Stomach (tissue), 19 donors: ENCODE measurements at places on chromosomes 16 and 17. TPM values are rescaled to one million over a fixed set of nuclear protein-coding genes. Genes with fewer than 3 reads are reported as not detected.

DNA sequence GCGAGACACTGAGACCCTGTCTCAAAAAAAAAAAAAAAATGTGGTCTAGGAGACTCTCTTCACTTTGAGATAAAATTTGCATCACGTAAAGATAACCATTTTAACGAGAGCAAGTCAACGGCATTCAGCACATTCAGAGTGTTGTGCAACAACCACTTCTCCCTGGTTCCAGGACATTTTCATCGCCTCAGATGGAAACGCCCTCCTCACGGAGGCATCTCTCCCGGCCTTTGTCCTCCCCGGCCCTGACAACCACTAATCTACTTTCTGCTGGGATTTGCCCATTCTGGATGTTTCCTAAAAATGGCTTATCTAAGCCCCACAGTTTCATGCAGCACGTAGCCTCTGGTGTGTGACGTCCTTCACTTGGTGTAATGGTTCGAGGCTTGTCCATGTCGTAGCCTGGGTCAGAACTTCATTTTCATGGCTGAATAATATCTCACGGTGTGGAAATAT lies 6.4 kb upstream of the NPRL3 start:
- no peak overlapping the region for H3K4me3 ChIP-seq
- H3K27ac ChIP-seq: no peak overlapping the region
- H3K27me3 ChIP-seq: peaks cover 32% of the 10 kb centered on the region

GRCh38 chr16:549544-550263 lies 10.5 kb upstream of the PRR35 start:
- no peak overlapping the region for H3K27ac ChIP-seq
- no peak overlapping the region for H3K4me3 ChIP-seq
- no peak for DNase-seq
- no peaks in the 10 kb centered on the region for H3K4me1 ChIP-seq
- no peaks in the 10 kb centered on the region for H3K27me3 ChIP-seq

- no peak overlapping the region for H3K4me3 ChIP-seq
- peak; percentile 33 for DNase-seq
- H3K4me1 ChIP-seq: no peaks in the 10 kb centered on the region
- H3K36me3 ChIP-seq: no peaks in the 10 kb centered on the region
Measured at GRCh38 chr16:78796221-78796866, 696.9 kb downstream of the WWOX start.

GRCh38 chr17:50618941-50619340 lies 15.7 kb upstream of the ABCC3 start:
- H3K27me3 ChIP-seq: no peaks in the 10 kb centered on the region
- no peaks in the 10 kb centered on the region for H3K36me3 ChIP-seq
- no peak for DNase-seq
- no peak overlapping the region for H3K4me3 ChIP-seq
- no peak overlapping the region for H3K27ac ChIP-seq

- H3K4me3 ChIP-seq: no peak overlapping the region
- no peaks in the 10 kb centered on the region for H3K27me3 ChIP-seq
- H3K27ac ChIP-seq: peak overlapping the region; percentile 64
Measured at GRCh38 chr16:53773150-53773846, 69.3 kb downstream of the FTO start.

Gene MARF1
- 57.1 TPM for total RNA-seq

- peaks cover 30% of the 10 kb centered on the region for H3K4me1 ChIP-seq
- no peak overlapping the region for H3K27ac ChIP-seq
- H3K4me3 ChIP-seq: no peak overlapping the region
- no peaks in the 10 kb centered on the region for H3K27me3 ChIP-seq
- H3K36me3 ChIP-seq: no peaks in the 10 kb centered on the region
- DNase-seq: no peak
Measured at GRCh38 chr17:39752241-39752881, 14.6 kb downstream of the GRB7 start.

DNA sequence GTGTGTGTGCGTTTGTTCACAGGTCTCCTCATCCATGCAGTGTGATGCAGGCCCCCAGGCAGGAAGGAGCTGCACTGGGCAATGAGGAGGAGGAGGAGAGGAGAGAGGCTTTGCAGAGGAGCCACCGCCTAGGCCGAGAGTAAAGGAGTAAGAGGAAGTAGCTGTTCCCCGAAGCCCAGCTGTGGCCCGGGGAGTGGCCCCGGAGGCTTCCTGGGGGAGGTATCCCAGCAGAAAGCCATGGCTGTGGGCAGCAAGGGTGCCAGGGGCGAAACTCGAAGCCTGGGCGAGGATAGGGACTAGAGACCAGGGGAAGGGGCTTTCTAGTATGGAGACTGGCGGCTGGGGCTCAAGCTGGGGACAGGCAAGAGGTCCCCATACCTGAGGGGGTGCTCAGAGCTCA lies 12.2 kb downstream of the C16orf95 start:
- DNase-seq: no peak
- H3K27me3 ChIP-seq: peaks cover 3% of the 10 kb centered on the region
- no peaks in the 10 kb centered on the region for H3K36me3 ChIP-seq
- H3K4me3 ChIP-seq: no peak overlapping the region

- H3K4me1 ChIP-seq: peaks cover 17% of the 10 kb centered on the region
- peak; percentile 0 for DNase-seq
- H3K4me3 ChIP-seq: no peak overlapping the region
- H3K27me3 ChIP-seq: no peaks in the 10 kb centered on the region
Measured at GRCh38 chr17:83186751-83187421, 107.5 kb downstream of the METRNL start.

Gene ZNF764
- 13.4 TPM for total RNA-seq

DNA sequence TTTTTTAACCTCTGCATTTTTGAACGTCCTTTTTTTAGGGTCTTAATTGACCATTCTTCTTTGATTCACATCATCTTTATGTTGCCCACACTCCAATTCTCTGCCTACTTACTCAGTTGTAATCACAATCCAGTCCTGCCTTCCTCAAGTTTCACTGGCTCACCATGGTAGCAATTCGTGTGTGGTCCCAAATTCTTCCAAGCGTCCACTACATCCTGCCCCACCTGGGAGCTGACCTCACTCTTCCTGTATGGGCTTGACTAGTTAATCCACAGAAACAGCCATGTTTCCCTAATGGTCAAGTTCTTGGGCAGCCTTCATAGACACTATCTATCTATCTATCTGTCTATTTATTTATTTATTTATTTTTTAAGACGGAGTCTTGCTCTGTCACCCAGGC lies 7.1 kb downstream of the TLCD2 start:
- H3K27ac ChIP-seq: no peak overlapping the region
- peaks cover 7% of the 10 kb centered on the region for H3K36me3 ChIP-seq
- no peaks in the 10 kb centered on the region for H3K27me3 ChIP-seq
- DNase-seq: no peak
- H3K4me1 ChIP-seq: no peaks in the 10 kb centered on the region
- no peak overlapping the region for H3K4me3 ChIP-seq

Gene CAMTA2
- total RNA-seq: 82.1 TPM

- H3K36me3 ChIP-seq: no peaks in the 10 kb centered on the region
- no peak overlapping the region for H3K4me3 ChIP-seq
- no peaks in the 10 kb centered on the region for H3K27me3 ChIP-seq
- H3K4me1 ChIP-seq: peaks cover 23% of the 10 kb centered on the region
- no peak for DNase-seq
Measured at GRCh38 chr16:10617662-10618420, 37.4 kb upstream of the EMP2 start.

DNA sequence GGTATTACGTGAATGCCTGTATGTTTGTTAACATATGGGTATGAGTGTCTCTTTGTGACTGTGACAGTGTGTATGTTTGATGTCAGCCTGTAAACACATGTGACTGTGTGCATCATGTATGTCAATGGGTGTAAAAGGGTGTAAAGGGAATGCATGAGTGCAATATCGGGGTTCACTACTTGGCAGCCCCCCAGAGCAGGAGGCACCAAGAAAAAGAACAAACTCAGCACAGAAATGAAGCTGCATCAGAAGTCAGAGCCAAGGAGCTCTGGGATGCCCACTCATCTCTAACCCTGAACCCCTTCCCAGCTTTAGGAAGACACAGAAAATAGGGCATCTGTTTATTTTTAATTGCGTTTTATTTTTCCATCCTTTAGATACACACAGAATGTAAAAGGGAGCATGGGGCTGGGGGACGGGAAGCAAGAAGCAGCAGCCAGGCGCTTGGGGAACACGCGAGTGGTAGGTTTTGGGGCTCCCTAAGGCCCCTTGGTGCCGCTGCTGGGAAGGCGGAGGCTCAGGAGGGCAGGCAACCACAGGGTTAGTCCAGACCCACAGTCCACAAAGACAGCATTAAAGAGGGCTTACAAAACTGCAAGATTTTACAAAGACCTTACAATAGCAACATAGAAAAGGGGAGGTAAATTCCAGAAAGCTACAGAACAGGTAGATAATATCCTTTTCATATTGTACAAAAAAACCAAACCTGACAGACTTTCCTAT lies 2.3 kb upstream of the HOXB6 start:
- H3K36me3 ChIP-seq: no peaks in the 10 kb centered on the region
- no peak for DNase-seq
- H3K27me3 ChIP-seq: no peaks in the 10 kb centered on the region

- no peak overlapping the region for H3K27ac ChIP-seq
- H3K36me3 ChIP-seq: no peaks in the 10 kb centered on the region
- H3K4me1 ChIP-seq: no peaks in the 10 kb centered on the region
- H3K4me3 ChIP-seq: no peak overlapping the region
- DNase-seq: no peak
Measured at GRCh38 chr17:67570797-67571196, 146.9 kb upstream of the NOL11 start.

DNA sequence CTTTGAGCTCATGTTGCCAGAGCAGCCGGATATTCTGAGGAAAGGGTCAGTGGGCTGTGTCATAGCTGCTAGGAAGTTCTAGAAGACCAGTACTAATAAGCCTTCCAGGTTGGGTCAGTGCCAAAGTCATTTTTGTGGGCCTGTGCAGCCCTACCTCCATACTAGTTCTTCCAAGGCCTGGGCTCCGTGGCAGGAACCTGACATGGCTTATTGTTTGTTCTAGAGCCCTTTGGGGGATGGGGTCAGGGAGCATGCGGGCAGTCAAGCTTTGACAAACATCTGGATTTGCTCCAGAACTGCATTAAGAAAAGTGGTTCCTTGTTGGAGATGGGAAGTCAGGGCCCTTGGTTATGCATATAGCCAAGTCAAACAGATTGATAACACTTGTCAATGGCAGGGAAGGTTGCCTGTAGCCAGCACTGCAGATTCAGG lies 7.6 kb downstream of the ALKBH5 start:
- peaks cover 95% of the 10 kb centered on the region for H3K4me1 ChIP-seq
- peaks cover 52% of the 10 kb centered on the region for H3K36me3 ChIP-seq
- no peaks in the 10 kb centered on the region for H3K27me3 ChIP-seq
- no peak overlapping the region for H3K4me3 ChIP-seq

- no peak overlapping the region for H3K27ac ChIP-seq
- H3K4me1 ChIP-seq: peaks cover 6% of the 10 kb centered on the region
Measured at GRCh38 chr17:2972749-2973148, 90.7 kb downstream of the OR1D5 start.

Gene HSPB9
- not detected for total RNA-seq

DNA sequence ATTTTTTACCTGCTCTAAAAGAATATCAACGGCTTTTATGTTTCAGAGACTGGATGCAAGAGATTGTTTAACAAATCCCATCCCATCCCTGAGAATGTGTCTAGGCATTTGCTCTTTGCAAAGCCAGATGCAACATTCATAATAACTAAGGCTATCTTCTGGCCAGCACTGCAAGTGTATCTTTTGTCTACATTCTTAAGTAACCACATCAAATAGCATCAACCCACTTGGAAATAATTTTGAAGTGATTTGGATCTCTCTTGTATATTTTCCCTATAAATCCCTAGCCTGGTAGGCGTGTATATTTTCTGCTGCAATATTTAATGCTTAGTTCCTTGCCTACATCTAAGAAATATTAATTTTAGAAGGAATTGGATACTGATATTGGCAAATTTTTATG lies 64.3 kb downstream of the PIGL start:
- no peak overlapping the region for H3K4me3 ChIP-seq
- no peak for DNase-seq
- H3K36me3 ChIP-seq: no peaks in the 10 kb centered on the region

DNA sequence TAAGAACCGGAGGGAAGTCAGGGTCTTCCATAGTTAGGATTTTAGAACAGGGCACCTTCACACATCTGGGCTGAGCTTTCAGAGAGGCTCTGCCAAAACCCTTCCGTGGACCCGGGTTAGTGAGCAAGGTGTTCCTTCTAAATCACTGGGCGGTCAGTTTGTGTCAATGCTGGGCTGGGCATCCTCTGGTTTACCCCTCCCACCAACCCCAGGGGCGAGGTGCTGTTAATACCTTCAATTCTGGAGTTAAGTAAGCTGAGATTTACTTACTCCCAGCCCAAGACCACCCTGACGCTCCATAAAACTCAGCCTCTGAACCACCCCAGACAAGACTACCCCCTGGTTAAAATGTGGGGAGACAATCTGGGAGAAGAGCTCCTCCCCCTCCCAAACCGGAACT lies 1.0 kb downstream of the TMEM92 start:
- no peak for DNase-seq
- peaks cover 33% of the 10 kb centered on the region for H3K4me1 ChIP-seq
- no peaks in the 10 kb centered on the region for H3K27me3 ChIP-seq

Gene NPIPB6
- total RNA-seq: 6.8 TPM

Gene MYH2
- not detected for total RNA-seq

GRCh38 chr17:64152428-64153125 lies 22.6 kb upstream of the ERN1 start:
- H3K27ac ChIP-seq: peak overlapping the region; percentile 79
- H3K4me1 ChIP-seq: peaks cover 62% of the 10 kb centered on the region
- H3K4me3 ChIP-seq: no peak overlapping the region
- no peaks in the 10 kb centered on the region for H3K27me3 ChIP-seq
- peaks cover 3% of the 10 kb centered on the region for H3K36me3 ChIP-seq

Gene CDYL2
- 1.7 TPM for total RNA-seq

Gene ITGAD
- 0.37 TPM for total RNA-seq

DNA sequence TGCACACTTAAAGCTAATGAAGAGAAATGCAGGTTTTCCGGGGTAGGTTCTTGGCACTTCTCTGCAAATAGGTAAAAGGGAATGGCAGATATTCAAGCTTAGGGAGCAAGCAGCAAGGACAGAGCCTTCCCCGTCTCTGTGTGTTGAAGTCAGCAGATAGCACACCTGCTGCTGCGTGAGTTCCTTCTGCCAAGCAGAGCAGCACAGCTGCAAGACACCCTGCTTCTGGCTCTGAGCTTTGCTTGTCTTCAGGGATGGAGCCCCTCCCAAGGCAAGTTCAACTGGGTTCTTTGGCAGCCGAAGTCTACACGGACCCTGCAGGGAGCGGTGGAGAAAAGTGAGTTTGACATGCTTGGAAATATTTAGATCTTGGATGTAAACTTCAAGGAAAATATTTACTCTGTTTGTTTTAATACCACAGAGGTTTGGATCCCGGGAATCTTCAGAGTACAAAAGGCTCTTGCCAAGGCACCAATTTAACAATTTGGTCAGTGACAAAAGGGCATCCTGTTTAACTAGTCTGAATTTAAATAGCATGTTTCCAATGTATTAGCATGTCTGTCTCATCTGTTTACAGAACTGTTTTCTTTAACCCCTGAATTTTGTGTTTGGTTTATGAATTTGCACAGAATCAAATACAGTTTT lies 113.4 kb upstream of the KCNJ16 start:
- H3K4me1 ChIP-seq: peaks cover 5% of the 10 kb centered on the region
- H3K27ac ChIP-seq: no peak overlapping the region
- no peaks in the 10 kb centered on the region for H3K27me3 ChIP-seq
- DNase-seq: peak; percentile 64
- no peaks in the 10 kb centered on the region for H3K36me3 ChIP-seq
